Erythroblast (primary cell): ENCODE measurements at places on chromosomes 16 and 17.

DNA sequence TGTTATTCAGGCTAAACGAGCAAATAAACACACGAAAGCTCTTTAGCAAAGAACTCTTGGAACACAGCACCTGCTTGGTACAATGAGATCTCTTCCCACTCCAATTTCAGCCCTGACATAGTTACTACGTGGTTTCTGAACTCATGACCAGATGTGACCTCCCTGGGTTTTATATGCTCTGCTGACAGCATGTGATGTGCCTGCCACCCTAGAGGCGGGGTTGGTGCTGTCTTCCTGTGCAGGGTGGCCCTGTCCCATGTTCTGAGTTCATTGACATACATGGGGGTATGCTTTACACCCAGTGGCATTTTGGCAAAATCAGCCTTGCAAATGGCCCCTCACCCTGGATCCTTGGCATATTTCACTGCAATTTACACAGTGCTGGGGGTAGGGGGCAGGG lies 475.3 kb upstream of the ZFHX3 start:
- DNase-seq = no peak

GRCh38 chr17:77086433-77087010 lies 54.2 kb upstream of the SEC14L1 start:
- DNase-seq = peak; percentile 80

GRCh38 chr16:88120812-88121211 lies 169.6 kb downstream of the BANP start:
- no peak for DNase-seq

- DNase-seq = no peak
Observed at GRCh38 chr16:62105244-62105643, 69.0 kb upstream of the CDH8 start.
